ENCODE measurements at places on chromosomes 7 and 10. TPM values are rescaled to one million over a fixed set of nuclear protein-coding genes. Genes with fewer than 3 reads are reported as not detected.

DNA sequence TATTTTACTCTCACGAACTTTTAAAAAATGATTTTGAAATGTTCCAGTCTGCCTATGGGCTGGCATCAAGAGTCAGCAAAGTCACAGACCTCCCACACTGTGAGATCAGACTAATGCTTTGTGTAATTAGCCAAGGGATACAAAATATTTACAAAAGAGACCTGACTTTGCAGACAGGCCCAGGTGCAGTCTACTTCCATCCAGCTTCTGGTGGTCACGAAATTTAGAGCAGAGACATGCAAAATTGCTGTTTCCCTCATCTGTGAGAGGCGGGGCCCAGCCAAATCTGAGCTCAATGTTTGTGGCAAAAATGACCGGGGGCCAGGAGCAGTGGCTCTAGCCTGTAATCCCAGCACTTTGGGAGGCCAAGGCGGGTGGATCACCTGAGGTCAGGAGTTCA is 82.5 kb upstream of the PITRM1 start:
- DNase-seq, result no peak

- peak; percentile 65 for DNase-seq
Observed at GRCh38 chr7:28921822-28922221, 36.3 kb downstream of the TRIL start.

GRCh38 chr7:33196221-33196620 is 66.9 kb downstream of the BBS9 start:
- no peak for DNase-seq

GRCh38 chr7:159007364-159007995 is 137.2 kb downstream of the VIPR2 start:
- no peak for DNase-seq

DNA sequence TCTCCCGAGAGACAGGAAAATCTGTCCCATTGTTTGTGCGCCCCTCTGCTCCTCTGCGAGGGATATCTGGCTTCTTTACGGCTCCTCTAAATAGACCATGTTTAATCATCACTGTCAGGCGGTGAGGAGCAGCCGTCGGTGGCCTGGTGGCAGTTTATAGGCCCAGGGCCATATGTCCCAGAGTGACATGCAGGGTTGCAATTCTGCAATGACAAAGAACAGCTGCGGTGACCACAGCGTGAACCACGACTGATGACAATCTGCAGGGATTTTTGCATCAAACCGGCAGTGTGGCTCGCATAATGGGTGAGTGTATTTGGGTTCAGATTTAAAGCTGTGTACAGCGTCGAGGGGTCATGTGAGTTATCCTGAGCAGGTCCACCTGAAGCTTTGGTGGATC is 41.5 kb downstream of the GATA3 start:
- no peak for DNase-seq

- DNase-seq, result no peak
Observed at GRCh38 chr7:98165827-98166667, 45.2 kb upstream of the BHLHA15 start.

- no peak for DNase-seq
Observed at GRCh38 chr7:140724706-140725105, 28.2 kb downstream of the NDUFB2 start.

DNA sequence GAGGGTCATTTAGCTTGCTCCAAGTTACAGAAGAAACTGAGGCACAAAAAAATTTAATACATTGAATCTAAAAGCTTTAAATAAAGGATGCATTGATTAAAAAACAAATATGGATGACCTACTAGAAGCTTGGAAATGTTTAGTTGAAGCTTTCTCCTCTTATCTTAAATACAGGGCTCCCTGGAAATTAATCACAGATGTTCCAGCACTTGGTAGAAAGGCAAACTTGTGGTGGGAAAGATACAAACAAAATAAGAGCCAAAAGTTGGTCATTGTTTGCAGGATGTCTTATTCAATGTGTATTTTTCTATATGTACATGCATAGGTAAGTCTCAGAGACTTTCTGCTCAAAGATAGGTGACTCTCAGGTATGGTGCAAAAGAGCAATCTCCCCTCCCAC is 40.7 kb upstream of the LYZL1 start:
- no peak for DNase-seq

- peak; percentile 82 for DNase-seq
Observed at GRCh38 chr10:24958091-24958720, 5.8 kb upstream of the PRTFDC1 start.

DNA sequence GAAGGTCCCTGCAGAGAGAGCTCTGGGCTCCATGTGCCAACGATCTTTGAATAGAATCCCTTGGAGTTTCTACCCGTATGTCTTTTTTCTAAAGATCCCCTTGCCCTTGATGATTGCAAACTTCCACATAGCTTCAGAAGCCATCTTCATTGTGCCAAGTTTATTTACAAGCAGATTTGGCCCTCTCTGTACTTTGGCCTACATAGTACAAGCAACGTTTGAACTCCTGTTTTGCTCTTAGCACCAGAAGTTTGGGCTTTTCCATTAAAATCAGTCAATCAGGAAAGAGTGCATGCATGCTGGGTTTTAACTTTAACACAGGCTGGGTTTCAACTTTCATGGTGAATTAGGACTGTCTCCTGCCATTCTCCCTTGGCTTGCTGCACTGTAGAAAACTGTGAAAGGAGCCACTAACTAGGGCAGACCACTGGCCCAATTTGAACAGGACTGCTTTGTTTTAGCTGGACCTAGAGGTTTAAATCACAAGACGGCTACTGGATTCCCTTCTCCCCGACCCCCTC is 557.6 kb upstream of the GALNT17 start:
- no peak for DNase-seq

DNA sequence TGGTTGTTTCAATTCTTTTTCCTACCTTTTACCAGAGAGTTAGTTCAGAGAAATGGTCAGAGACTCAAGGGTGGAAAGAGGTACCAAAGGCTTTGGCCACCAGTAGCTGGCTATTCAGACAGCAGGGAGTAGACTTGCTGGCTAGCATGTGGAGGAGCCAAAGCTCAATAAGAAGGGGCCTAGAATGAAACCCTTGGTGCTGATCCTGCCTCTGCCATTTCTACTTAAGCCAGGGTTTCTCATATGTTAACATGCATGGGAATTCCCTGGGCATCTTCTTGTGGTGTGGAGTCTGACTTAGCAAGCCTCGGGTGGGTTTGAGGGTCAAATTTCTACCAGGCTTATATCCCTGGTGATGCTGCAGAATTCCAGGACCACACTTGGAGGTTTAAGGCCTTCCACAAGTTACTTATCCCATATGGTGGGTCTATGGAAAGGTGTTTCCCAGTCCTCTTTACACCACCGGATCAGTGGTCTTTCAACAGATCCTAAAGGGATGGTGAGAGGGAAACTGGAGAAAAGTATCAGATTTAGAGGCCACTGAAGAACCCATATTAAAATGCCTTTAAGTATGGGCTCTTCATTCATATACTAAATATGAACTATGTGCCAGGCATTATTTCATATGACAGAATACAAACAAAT is 3.2 kb downstream of the IL6 start:
- DNase-seq, result no peak

- no peak for DNase-seq
Observed at GRCh38 chr7:149822353-149822943, 15.7 kb upstream of the ZNF862 start.

DNA sequence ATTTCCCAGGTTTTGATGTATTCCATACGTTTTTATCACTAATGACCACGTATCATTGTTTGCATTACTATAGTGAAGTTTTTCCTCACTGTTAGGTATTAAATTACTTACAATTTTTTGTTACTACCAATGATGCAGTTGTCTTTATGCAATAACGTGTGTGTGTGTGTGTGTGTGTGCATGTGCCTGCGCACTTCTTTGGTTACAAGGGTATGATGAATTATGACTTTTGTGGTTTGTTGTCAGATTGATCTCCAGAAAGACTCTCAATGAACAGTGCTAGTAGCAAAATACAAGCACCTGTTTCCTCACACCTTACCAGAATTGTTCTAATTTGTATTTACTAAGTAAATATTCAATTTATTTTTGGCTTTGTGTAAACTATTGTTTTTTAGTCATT is 51.5 kb downstream of the MCMBP start:
- DNase-seq, result no peak

DNA sequence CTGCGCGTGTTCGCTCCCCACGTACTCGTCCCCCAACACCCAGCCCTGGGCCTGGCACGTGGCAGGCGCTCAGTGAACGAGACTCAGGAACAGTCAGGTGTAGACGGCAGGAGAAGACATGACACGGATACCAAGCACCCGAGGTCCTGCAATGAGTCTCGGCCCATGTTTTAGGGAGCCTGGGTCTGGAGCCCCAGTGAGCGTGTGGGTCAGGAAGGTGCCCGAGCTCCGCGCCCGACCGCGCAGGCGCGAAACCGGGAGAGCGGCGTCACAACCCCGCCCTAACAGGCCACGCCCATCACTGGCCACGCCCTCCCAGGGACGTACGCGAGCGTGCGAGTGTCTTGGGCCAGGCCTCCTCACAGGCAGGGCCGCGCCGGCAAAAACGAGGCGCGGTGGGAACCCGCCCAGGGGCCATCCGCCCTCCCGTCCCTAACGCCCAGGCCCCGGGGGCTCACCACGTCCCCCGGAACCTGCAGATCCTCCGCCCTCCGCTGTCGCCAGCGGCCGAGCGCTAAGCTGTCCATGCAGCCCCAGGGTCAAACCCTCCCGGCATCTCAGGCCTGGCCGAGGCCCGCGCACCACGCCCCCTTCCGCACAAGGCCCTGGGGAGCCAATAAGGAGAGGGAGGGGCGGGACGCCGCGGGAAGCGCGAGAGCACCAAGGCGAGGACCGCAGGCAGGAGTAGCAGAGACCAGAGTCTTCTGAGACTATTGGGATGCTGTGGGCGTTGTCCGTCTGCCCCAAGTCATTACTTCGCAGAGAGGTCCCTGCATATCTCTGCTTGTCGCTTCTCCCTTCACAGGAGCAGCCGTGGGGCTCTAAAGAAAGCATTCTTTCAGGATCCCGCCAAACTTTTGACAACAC is at the start of gene C10orf143:
TSS of gene C10orf143 (minus strand) at position 585 of the 867 bp plus-strand sequence. CDS start at position 527, 58 bp downstream.
- peak; percentile 93 for DNase-seq

GRCh38 chr10:13327534-13327933 is 20.6 kb downstream of the SEPHS1 start:
- no peak for DNase-seq

- no peak for DNase-seq
Observed at GRCh38 chr10:68010426-68010940, 64.6 kb downstream of the HERC4 start.

GRCh38 chr10:71212318-71213126 is at the start of gene UNC5B:
Gene UNC5B (plus strand): TSS chr10:71212570. CDS start chr10:71212986, 416 bp downstream.
- DNase-seq, result peak; percentile 92

- no peak for DNase-seq
Observed at GRCh38 chr7:25349283-25350017, 121.2 kb upstream of the NPVF start.

DNA sequence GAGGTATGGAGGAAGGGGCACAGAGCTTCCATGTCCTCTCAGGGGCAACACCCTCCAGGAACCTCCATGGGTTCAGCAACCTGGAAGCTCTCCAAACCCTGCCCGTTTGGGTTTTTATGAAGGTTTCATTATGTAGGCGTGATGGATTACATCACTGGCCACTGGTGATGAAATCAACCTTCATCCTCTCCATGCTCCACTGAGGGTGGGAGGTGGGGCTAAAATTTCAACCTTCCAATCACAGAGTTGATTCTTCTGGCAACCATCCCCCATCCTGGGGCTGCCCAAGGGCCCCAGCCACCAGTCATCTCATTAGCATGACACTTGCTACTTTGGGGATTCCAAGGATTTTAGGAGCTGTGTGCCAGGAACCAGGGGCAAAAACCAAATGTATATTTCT is 90.1 kb downstream of the TEX36 start:
- DNase-seq, result no peak

DNA sequence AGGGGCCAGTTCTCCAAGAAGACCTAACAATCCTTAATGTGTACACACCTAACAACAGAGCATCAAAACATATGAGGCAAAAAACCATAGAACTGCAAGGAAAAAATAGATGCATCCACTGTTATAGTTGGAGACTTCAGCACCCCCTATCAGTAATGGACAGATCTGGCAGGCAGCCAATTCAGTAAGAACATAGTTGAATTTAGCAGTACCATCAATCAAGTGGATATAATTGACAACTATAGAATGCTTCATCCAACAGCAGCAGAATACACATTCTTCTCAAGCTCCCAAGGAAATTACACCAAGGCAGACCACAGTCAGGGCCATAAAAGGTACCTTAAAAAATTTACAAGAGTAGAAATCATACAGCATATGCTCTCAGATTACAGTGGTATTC is 42.2 kb downstream of the POLL start:
- no peak for DNase-seq

DNA sequence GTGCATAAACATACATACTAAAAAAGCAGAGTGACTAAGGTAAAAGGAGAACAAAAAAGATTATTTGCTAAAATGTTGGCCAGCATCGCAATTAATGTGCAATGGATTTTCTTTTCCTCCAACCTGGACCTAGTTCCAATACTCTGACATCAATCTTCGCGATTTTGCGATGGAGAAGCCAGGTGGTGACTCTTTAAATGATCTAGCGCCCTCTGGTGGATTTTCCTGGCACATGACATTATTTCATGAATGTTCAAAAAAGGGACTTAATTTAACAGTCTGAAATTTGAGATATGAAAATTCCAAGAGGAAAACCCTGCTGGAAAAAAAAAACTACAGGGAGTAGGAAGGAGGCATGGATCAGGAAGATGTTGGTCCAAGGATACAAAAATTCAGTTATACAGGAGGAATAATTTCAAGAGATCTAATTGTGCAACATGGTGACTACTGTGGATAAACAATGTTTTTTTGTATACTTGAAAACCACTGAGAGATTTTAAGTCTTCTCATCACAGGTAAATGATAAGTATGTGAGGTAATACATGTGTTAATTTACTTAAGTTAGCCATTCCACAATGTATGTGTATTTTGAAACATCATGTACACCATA is 4.3 kb upstream of the KCNMA1 start:
- DNase-seq, result peak; percentile 61

- no peak for DNase-seq
Observed at GRCh38 chr10:92697663-92698511, 8.1 kb downstream of the HHEX start.

- no peak for DNase-seq
Observed at GRCh38 chr7:128271942-128272481, 30.9 kb downstream of the LEP start.

GRCh38 chr10:19778996-19779395 is 37.2 kb upstream of the PLXDC2 start:
- DNase-seq, result no peak

Gene ASAH2
- total RNA-seq, result 8.3 TPM

Gene LRIT1
- not detected for total RNA-seq

Gene DENND2A
- total RNA-seq, result 4.2 TPM

Gene MBL2
- not detected for total RNA-seq

Gene APBB1IP
- not detected for total RNA-seq

Gene CDK14
- total RNA-seq, result 41.6 TPM

Gene PRF1
- total RNA-seq, result not detected

Gene HOXA13
- total RNA-seq, result 0.35 TPM
